ENCODE measurements at places on chromosomes 13 and 19.

DNA sequence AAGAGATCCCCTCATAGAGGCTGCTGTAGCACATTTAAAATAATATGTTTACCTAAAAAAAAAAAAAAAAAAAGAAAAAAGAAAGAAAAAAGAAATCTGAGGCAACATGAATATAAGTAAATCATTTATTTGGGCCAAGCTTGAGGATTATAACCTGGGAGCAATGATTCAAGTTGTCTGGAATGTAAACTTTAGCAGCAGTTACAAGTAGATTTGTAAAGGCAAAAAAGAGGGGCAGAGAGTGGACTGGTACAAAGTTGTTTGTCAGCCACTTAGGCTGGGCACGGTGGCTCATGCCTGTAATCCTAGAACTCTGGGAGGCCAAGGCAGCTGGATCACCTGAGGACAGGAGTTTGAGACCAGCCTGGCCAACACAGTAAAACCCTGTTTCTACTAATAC lies 11.3 kb downstream of the ZNF43 start:
- DNase-seq: no peak

- DNase-seq: no peak
These were observed 2.4 kb upstream of the F2RL3 start for GRCh38 chr19:16886305-16886880.

DNA sequence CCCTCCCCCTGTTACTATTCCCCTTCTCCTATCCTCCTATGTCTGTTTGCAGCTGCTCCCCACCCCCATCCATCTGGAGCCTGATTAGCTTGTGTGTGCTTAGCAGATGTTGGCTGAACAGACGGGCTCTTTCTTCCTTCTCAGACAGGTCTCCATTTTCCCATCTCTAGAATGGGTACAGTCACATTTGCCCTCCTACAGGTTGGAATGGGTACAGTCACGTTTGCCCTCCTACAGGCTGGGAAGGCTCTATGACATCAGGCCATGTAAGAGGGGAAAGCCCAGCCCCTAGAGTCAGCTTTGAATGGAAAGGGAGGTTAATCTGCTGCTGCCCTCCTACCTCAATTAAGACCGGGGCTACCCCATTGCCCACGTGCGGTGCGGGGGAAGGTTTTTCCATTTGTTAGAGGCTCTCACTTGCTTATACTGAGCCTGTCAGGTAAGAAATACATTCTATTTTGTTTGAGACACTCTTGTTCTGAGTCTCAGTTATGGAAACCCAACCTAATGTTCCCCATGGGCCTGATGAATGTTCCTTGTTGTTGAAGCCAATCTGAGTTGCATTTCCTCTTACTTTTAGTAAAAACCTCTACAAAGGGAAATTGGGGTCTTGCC lies 2.2 kb upstream of the CLEC17A start:
- DNase-seq: peak; percentile 53

DNA sequence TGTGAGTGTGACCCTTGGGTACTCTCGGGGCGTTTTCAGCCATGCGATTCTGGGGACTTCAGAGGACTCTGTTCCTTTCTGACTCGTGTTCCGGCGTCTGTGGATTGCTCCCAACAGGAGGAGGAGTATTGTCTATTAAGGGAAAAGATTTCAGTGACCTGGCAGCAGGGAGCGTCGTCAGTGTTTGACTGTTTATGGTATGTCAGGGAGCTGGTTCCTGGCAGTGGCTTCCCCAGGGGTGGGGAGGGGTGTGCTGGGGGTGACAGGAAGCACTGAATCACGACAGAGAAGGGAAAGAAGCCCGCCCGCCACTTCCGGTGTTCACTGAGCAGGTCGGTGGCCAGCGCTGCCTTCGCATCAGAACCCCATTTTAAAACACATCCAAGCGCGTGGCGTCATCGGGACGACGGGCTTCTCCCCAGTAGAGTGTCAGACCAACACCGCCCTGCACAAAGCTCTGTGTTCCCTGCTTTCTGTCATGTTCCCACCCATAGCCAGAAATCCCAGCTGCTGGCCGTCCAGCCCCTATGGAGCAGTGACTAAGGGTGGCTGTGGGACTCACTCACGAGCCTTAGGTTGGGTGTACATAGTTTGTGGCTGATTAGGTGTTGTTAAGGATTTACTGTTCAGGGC lies 33.8 kb downstream of the COL4A2 start:
- DNase-seq: peak; percentile 32

GRCh38 chr19:3672575-3672948 lies 27.7 kb downstream of the PIP5K1C start:
- no peak for DNase-seq

DNA sequence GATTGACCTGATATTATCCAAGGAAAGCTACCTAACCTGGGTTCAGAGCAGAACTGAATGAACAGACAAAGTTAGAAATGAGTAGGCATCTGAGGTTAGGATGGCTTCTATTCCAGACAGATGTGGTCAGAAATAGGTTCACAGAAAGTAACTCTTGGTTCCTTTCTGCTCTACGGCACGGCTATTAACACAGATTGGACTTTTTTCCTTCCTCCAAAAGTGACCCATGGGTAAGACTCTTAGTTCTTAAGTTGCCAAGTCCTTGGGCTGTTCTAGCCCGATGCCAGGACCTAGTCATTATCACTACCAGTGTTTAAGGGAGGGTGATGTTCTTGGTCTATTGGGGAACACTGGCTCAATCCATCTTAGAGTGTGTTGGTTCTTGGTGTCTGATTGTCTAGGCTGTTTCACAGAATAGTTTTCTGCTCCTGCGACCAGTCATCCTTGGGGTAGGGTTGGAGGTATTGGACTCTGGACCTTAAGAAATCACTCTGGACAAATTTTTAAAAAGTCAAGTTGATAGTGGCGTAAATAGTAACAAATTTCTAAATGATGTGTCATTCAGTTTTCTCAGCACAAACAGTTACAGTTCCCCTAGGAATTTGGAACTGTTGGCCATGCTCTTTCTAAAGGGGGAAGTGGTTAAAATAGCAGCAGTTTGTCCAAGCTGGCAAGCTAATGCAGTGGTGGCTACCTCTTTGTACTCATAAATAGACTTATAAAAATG lies 60.1 kb upstream of the MYCBP2 start:
- DNase-seq: no peak

DNA sequence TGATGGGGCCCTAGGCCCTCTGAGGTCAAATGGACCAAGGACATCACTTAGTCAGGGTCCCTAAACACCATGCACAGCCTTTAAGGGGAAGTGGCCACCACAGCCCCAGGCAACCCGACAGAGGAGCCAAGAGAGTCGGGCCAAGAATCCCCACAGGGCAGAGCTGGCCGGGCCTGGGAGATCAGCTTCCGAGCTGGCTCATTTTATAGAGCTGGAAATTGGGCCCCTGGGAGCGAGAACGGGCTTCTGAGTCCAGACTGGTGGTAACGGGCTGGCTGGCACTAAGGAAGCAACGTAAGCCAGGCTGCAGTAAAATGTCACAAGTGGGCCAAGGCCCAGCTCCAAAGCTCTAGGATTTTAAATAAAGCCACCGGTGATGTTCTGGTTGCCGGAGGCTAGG lies 51.1 kb downstream of the HSPH1 start:
- no peak for DNase-seq

DNA sequence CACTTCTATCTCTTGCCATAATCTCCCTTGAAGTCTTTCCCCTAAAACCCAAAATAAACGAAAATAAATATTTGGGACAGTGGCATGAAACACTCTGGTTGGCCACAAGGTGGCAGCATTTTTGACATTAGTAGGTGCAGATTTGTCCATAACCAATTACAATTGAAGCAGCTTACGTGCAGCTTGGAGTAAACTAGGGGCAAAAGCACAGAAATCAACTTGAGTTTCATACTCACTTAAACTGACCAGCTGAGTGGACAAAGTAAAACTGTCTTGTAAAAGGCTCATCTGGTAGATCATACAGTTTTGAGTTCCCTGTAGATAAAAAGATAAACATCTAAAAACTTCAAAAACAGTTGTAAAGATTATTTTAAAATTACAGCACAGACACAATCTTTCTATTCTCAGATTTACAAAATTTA lies 18.8 kb downstream of the PDCD5 start:
- DNase-seq: peak; percentile 68

- DNase-seq: no peak
These were observed 1705.0 kb downstream of the OLFM4 start for GRCh38 chr13:54733639-54734038.

- DNase-seq: no peak
These were observed 14.6 kb upstream of the USE1 start for GRCh38 chr19:17200408-17201079.

GRCh38 chr13:40388617-40389016 lies 277.8 kb downstream of the FOXO1 start:
- peak; percentile 80 for DNase-seq

- DNase-seq: no peak
These were observed 7.1 kb downstream of the MIDN start for GRCh38 chr19:1255186-1256161.

DNA sequence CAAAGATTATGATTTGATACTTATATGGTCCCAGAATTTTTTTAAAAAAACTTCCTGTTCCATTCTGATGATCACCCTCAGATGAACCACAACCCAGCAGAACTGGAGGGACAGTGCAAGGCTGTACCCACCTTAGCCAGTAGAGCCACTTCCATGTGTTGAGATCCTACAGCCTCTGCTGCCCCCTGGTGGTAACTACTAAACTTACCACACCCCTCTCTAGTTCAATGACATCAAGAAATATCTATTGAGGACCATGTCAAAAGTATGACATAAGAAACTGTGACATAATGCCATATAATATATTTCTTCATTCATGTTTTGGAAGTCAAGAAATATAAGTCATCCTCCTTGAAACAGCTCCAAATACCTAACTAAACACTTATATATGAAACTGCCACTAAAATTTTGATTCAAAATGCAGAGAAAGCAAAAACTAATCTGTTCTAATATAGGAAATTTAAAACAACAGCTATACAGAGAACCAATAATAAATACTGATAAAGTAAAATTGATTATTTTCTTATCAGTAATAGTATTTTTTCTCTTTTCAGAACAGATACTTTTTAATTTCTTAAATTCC lies 412.6 kb downstream of the KCTD12 start:
- peak; percentile 68 for DNase-seq

DNA sequence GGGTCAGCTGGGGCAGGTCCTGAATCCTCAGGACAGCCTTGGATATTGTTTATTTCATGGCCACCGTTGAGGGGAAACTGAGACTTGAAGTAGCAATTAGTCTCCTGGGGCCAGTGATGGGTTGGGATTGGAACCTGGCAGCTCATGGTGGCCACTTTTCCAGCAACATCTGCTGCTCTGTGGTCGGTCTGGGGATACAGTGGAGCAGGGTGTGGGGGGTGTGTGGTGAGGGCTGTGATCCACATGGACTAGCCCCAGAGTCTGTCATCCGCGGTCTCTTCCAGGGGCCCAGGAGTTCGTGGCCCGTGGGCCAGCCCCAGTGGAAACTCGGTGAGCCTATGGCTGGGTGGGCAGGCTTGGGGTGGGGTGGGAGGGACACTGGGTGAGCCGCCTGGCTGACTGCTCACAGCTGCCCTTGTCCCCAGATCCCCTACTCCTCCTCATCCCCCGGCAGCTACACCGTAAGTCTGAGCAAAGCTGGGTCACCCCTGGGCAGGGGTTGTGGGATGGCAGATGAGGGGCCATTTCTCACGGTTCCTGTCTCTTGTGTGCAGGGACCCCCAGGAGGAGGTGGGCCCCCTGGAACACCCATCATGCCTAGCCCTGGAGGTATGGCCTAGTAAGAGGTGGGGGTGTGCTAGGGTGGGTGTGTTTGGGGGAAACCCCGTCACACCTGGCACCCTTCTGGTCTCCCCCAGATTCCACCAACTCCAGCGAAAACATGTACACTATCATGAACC lies 5.5 kb downstream of the ISYNA1 start:
- DNase-seq: no peak

- peak; percentile 50 for DNase-seq
These were observed 222.4 kb downstream of the NBEA start for GRCh38 chr13:35164324-35164932.

GRCh38 chr19:45767410-45767880 lies 1.6 kb downstream of the SIX5 start:
- DNase-seq: no peak

- DNase-seq: no peak
These were observed 1221.1 kb downstream of the SLITRK1 start for GRCh38 chr13:82661126-82661525.

DNA sequence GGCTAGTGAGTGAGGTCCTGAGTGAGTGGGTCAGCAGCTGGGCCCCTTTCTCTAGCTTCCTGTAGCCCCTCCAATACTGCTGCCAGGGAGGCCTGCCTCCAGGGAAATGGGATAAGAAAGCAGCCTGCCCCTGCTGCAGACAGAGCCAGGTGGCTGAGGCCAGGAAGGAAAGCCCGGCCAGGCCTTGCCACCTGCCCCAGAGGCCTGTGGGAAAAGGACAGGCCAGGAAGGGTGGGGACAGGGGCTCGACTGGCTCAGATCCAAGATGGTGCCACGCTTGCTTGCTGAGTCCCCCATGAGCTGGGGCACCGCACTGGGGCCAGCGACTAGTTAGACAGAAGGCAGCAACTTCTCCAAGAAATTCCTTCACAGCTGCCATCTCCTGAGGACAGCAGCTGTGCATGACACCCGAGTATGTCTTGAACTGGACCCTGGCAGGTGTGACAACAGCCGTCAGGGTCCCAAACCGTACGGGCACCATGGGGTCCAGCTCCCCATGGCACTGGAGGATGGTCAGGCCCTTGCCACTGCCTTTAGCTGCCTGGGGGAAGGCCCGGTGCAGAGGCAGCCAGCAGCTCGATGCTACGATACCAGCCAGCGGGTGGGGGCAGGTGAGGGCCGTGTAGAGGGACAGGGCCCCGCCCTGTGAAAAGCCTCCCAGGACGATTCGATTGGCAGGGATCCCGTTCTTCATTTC lies 5.1 kb upstream of the PRR36 start:
- DNase-seq: no peak

- DNase-seq: no peak
These were observed 70.8 kb upstream of the FGF14 start for GRCh38 chr13:102472650-102473049.

GRCh38 chr19:16042533-16043085 lies 33.7 kb upstream of the TPM4 start:
- DNase-seq: no peak

- no peak for DNase-seq
These were observed 4.6 kb downstream of the VWA8 start for GRCh38 chr13:41956272-41956671.

- no peak for DNase-seq
These were observed 10.1 kb downstream of the TTYH1 start for GRCh38 chr19:54425382-54425723.

DNA sequence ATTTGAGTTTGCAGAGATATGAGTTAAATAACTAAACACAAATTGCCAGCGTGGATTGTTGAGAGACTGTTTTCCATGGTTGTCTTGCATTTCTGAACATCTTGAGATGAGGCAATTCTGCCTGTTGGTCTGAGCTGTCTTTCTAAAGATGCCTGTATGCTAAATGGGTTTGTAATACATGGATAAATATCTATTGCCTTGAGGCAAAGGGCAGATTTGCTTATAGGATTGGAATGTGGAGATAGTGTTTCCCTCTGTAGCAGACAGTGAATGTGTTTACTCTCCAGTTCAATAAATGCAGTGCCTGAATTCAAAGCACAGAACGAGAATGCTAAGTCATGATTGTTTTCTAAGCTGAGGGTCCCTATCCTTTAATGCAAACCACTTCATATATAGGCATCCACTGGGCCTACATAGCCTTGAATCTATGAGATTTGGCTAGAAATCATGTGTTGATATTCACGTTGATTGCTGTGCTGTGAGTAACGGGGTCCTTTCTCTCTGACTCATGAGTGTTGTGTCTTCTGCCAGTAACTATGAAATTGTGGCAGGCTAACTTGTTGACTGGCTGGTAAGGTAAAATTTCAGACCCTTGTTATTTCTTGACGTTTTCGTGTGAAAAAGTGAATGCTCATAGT lies 2554.8 kb downstream of the PCDH9 start:
- DNase-seq: no peak

GRCh38 chr19:7832009-7832408 lies 2.0 kb downstream of the EVI5L start:
- DNase-seq: no peak

Measured in B cell (primary cell).